ENCODE measurements at places on chromosomes 2 and 18.

- no peak for DNase-seq
These were observed 900.3 kb downstream of the BCL11A start for GRCh38 chr2:59653164-59653563.

GRCh38 chr18:23867006-23867405 lies 147.5 kb upstream of the TTC39C start:
- DNase-seq = no peak

- DNase-seq = no peak
These were observed 130.7 kb downstream of the SOCS6 start for GRCh38 chr18:70419526-70419925.

GRCh38 chr2:214465363-214466146 lies 54.7 kb downstream of the VWC2L start:
- no peak for DNase-seq

DNA sequence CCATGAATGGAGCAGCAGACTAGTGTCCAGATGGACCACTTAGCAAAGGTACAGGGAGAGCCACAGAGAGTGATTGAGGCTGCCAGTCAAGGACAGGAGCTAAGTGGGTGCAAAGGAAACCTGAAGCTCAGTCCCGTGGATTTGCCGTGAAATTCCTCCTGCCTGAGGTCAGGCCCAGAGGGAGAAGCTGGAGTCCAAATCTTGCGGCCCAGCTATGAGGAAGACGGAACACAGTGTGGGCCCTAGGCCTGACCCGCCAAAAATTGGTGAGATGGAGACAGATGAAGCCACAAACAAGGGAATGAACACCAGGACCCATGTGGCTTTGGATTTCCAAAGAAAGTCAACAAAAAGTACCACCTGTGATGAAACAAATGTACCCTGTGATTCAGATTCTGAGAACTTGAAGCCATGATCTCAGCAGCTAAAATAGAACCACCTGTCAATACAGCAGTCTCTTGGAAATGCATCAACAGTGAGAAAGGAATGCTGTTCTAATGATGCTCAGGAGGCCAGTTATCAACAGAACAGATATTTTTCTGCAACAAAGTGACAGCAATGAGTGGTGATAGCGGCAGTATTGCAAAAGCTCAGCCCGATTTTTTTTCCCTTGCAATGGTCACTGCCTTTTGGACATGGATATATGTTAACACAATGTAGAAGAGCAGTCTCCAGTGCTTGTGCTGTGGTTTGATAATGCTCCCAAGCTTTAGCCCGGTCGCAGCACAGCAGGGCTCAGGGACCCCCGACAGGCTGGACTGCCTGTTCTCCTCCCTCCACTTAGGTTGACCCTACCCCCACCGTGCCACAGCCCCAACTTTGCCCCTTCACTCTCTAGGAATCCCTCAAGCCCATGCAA lies 10.7 kb downstream of the COL6A3 start:
- DNase-seq = no peak

- DNase-seq = no peak
These were observed 47.7 kb upstream of the NR4A2 start for GRCh38 chr2:156380117-156380645.

- no peak for DNase-seq
These were observed 32.2 kb downstream of the FN1 start for GRCh38 chr2:215403441-215404347.

- DNase-seq = peak; percentile 90
These were observed at the start of gene CYS1 for GRCh38 chr2:10079870-10080535. CYS1 (minus strand) TSS chr2:10080411; CDS start chr2:10080223, 188 bp downstream.

- no peak for DNase-seq
These were observed 144.2 kb upstream of the ID2 start for GRCh38 chr2:8537562-8538155.

DNA sequence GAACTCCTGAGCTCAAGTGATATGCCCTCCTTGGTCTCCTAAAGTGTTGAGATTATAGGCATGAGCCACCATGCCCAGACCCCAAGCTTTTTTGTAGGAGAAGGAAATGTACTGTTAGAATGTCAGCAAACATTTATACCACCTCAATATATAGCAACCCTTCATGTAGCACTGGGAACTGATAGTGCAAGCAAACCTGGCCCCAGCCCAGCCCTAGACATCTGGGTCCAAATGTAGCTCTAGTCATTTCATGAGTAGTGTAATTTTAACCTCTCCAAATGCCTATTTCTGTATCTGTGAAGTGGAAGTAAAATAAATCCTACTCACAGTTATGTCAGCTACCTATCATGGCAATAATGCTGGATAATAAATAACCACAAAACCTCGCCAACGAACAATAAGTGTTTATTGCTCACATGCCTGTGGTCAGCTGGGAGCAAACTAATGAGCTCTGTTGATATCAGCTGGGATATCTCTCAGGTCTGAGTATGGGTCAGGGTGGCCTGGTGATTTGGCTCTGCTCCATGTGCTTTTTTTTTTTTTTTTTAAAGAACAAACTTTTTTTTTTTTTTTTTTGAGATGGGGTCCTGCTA lies 180.4 kb downstream of the CD8B2 start:
- no peak for DNase-seq

DNA sequence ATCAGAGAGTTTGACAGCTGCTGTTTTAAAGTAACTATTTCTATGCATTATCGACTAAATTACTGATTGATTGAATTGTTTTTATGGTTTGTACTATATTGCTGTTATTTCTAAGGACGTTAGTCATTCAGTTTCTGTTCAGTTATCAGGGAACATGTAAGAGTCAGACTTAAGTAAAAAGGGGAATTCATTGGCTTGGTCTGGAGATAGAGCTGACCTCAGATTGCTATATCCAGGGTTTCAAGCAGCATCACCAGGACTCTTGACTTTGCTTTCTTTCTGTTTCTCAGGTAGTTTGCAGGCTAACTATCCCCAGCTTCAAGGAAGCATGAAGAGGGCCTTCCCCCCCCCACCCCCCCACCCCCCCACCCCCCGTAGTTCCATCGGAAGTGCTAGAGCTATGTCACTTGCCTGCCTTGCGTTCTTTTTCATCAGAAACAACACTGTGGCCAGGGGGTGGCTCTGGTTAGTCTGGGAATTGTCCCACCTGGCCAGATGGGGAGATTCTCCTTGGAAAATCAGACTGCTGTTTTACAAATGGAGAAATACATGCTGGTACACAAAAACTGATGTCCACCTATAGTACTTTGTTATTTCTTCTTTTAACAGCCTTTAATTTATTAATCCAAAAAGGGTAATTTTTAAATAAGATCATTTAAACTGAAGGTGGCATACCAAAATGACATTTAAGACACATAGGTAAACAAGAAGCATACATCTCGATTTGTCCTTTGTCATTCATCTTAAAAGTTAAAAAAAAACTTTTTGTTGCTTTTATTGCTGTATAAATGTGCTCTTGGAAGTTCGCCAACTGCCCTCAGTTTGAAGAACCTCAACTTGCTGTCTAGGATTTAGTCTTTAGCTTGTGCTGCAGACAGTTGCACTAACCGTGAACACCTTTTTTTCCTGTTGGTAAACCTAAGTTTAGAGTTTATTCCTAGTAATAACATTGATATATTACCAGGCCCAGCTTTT lies 9.4 kb downstream of the SMAD4 start:
- peak; percentile 14 for DNase-seq

GRCh38 chr18:75088021-75088506 lies 120.9 kb downstream of the PTGR3 start:
- DNase-seq = no peak

- DNase-seq = no peak
These were observed 14.0 kb downstream of the ITM2C start for GRCh38 chr2:230878599-230879188.

All from SK-N-SH (cell line).